ENCODE measurements at places on chromosomes 12 and 14. TPM values are rescaled to one million over a fixed set of nuclear protein-coding genes. Genes with fewer than 3 reads are reported as not detected.

GRCh38 chr12:98828802-98829600 lies 183.9 kb downstream of the APAF1 start:
- no peak for DNase-seq

SMCO3 gene
- 0.57 TPM for total RNA-seq

GRCh38 chr12:25332143-25332542 lies 81.4 kb upstream of the KRAS start:
- DNase-seq = no peak

DNA sequence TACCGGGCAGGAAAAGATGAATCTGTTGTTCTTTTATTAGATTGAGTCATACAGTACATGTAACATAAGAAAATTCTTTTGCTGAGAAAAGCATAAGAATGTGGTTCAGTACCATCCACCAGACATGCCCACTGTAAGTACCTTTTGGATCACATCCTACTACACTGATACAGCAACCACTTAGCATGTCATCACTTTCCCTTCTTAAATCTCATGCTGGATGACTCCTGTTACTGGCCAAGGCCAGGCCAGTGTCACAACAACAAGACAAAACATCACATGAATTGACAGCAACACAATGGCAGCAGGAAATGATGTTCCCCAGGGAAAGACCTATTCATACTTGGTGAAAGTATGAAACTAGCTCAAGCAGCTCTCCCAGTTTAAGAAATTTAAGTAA lies 46.4 kb downstream of the STXBP6 start:
- DNase-seq = no peak

TOMM20L gene
- total RNA-seq = not detected

DNA sequence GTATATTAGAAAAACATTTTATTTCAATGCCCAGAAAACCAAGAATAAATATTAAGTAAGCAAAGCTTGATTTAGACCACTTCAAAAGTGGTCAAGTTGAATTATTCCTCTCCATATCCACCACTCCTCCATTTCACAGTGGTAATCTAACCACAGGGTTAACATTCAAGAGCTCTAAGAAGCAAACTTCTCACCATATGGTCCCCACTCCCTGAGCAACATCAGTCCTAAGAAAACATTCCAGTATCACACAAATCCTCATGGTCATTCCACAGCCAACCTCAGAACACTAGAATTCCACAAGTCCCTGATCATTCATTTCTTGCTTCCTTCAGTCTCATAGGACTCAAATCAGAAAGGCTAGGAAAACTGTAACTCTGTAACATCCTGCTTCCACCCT lies 47.9 kb downstream of the ST8SIA1 start:
- DNase-seq = no peak

TMPRSS12 gene
- total RNA-seq = not detected

- no peak for DNase-seq
These were observed 706.9 kb upstream of the STXBP6 start for GRCh38 chr14:25756876-25757275.

DNA sequence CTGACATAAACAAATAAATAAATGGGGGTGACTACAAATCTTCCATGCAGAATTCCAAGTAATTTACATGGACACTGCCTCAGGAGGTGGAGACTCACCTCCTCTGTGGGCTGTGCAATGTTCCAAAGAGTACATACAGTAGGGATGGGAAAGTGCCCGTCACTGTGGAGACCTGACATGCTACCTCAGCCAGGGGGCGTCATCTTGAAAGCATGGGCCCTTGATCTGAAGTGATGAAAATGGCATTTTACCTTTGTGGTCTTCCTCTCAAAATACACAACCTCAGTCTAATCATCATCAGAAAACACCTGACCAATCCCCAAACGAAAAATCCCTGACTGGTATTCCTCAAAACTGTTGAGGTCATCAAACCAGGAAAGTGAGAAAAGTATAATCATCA lies 48.4 kb downstream of the ANAPC7 start:
- no peak for DNase-seq

PLEKHG7 gene
- not detected for total RNA-seq

SERPINA9 gene
- not detected for total RNA-seq

GRCh38 chr12:132362996-132363660 lies 33.7 kb upstream of the GALNT9 start:
- DNase-seq = peak; percentile 78

GRCh38 chr12:106985479-106985878 lies 1.5 kb downstream of the MTERF2 start:
- DNase-seq = no peak

ZNF891 gene
- total RNA-seq = 2.5 TPM

GRCh38 chr14:41925409-41925808 lies 318.7 kb downstream of the LRFN5 start:
- no peak for DNase-seq

GRCh38 chr14:100240668-100241032 lies 1.7 kb downstream of the YY1 start:
- DNase-seq = no peak

- no peak for DNase-seq
These were observed 61.7 kb upstream of the AMIGO2 start for GRCh38 chr12:47141459-47141858.

GRCh38 chr12:94663702-94664101 lies 13.3 kb upstream of the TMCC3 start:
- DNase-seq = no peak

DNA sequence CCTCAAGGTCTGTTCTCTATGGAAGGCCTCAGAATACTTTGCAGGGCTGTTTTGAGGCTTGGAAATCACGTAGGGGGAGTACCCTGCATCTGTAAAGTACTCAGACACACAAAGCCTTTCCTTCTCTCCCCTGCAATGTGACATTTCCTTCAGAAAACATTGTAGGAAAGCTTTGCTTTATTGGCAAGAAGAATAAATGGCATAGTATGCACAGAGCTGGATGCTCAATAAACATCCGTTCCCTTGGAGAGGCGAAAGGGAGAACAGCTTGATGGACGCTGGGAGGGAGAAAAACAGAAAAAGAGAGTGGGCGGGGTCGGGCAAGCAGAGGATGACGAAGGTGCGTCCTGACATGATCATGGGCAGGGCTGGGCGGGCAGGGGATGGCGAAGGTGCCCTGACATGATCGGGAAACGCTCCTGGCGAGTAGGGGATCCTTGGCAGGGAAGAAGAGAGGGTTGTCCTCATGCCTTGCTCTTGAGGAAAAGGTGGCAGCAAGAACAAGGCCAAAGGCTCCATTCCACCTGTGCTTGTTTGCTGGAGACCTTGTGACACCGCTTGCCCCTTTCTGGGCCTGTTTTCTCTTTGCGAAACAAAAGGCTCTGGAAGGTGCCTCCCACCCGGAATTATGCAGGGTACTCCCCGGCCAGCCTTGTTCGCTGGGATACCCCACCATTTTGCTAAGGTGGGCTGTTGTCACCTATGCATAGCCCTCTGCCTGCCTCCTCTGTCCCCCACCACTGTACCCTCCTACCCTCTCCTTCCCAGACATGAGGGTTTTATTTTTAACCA lies 21.1 kb downstream of the IRF2BPL start:
- no peak for DNase-seq

DNA sequence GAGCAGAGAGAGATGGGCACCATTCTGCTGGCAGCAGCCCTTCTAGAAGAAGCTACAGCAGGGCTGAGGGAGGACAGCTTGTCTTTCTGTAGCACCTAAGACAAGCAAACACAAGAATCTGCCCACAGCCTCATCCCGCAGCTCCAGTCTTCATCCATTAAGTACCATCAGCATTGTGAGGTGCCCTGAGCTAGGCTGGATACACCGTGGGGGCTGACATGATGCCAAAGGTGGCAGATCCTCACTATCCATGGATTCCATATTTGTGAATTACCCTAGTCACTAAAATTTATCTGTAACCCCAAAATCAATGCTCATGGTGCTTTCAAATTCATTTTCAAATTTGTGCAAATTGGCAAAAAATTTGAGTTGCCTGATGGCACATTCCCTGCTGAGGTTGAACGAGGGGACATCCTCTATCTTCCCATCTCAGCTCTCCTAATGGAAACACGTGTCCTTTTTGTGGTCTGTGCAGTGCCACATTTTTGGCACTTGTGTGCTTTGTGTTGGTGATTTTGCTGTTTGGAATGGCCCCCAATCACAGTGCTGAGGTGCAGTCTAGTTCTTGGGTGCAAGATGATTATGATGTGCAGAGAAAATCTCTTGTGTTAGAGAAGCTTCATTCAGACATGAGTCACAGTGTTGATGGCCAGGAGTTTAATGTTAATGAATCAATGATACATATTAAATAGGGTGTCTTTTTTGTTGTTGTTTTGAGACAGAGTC lies 7.0 kb downstream of the PITPNM2 start:
- DNase-seq = no peak

- peak; percentile 94 for DNase-seq
These were observed 11.2 kb upstream of the PYGL start for GRCh38 chr14:50955373-50956043.

GLT8D2 gene
- 34.1 TPM for total RNA-seq

DNA sequence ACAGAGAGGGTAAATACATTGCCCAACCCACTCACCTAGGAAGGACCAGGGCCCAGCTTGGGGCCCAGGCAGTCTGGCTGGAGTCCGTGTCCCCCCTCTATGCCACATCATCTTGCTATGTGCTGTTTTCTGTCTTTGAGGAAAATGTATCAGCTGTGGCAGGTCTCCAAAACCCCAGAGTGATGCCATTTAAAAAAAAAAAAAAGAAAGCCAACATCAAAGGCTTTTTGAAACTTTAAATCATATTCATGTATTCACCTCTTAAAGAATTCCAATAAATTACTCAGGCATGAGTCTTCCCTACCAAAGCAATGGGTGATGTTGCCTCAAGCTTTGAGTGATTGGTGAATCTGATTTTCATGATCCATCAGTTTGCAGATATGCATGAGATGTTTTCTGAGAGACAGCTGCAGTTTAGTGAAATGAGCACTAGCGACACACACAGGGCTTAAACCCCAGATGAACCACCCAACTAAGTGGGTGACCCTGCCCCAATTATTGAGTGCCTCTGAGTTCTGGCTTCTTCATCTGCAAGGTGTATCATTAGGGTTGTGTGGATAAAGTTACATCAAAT lies 6.1 kb downstream of the KRT81 start:
- DNase-seq = no peak

DNA sequence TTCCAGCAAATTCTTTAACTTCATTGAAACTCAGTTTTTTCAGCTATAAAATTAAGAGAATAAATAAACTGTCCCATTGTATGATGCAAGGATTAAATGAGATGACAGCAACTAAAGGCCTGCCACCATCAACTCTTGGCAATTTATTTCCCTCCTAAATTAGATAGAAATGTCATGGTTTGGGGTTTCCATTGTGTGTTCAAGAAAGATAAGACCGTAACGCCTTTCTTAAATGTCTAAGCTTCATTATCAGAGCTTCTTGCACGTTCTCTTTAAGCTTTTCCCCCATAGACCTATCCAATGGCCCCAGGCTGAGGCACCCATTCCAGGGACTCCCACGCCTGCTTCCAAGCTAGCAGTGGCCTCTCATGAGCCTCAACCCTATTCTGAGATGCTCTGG lies 281.9 kb downstream of the CACNA1C start:
- DNase-seq = no peak

FOXA1 gene
- total RNA-seq = not detected

GRCh38 chr14:80705241-80705980 lies 236.1 kb downstream of the CEP128 start:
- no peak for DNase-seq
